Prostate gland (tissue), 2 donors: ENCODE measurements at places on chromosomes 6 and 20.

DNA sequence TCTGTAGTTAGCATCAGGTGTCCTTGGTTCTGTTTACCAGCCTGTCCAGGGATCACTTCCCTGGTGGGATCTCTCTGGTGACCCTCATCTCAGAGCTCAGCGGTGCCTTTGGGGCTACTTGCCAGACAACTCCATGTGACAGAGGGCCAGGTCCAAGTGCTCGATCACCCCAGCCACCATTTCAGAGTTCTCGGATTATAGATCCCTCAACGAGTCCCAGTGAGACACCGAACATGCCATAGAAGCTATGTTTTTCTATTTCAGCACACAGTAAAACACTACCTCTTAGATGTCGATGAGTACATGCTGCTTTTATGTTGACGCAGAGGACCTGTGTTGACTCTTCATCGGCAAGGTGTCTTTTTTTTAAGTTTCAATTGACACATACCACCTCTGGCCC is 170.1 kb upstream of the AKAP12 start:
- no peak for DNase-seq

GRCh38 chr6:34396518-34396917 is 4.0 kb upstream of the NUDT3 start:
- no peak for DNase-seq

GRCh38 chr6:30963641-30964040 is 19.9 kb upstream of the MUC21 start:
- DNase-seq, result no peak

DNA sequence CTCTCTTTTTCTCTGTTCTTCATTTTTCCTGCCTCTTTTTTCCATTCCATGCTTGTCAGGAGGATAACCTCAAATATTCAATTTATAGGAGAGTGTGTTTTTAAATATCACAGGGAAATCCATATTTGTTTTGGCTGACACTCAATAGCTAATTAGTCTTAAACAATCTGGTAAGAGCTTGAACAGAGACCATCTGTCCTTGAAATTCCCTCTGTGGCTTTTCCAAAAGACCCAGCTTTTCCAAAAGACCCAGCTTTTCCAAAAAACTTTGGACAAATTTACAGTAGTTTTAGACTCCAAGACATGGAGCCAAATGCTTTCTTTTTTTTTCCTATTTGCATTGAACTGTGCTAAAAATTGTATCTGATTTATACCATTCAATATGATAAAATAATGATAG is 127.4 kb upstream of the FAM83B start:
- DNase-seq, result no peak

GRCh38 chr6:82783587-82784236 is 281.9 kb downstream of the UBE3D start:
- DNase-seq, result no peak

- DNase-seq, result no peak
These were observed 42.3 kb downstream of the CCDC170 start for GRCh38 chr6:151536188-151536479.

DNA sequence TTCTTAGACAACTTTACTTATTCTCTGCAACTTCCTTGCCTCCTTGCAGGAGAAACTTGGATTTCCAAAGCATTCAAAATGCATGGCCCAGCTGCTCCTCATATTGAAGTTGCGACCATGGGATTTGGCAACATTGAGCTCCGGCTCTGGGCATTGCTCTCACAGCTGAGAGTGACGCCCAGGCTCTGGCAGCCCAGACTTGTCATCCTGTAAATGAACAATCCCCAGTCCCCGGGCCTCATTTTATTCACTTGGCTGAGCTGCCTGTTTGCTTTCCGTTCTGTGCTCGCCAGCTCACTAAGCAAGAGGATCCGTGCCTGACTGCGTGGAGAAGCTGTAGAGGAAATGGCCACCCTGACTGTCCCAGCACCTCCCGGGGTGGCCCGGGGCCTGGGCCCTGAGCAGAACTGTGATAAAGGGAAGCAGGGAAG is 119.5 kb upstream of the CD93 start:
- DNase-seq, result peak; percentile 92

DNA sequence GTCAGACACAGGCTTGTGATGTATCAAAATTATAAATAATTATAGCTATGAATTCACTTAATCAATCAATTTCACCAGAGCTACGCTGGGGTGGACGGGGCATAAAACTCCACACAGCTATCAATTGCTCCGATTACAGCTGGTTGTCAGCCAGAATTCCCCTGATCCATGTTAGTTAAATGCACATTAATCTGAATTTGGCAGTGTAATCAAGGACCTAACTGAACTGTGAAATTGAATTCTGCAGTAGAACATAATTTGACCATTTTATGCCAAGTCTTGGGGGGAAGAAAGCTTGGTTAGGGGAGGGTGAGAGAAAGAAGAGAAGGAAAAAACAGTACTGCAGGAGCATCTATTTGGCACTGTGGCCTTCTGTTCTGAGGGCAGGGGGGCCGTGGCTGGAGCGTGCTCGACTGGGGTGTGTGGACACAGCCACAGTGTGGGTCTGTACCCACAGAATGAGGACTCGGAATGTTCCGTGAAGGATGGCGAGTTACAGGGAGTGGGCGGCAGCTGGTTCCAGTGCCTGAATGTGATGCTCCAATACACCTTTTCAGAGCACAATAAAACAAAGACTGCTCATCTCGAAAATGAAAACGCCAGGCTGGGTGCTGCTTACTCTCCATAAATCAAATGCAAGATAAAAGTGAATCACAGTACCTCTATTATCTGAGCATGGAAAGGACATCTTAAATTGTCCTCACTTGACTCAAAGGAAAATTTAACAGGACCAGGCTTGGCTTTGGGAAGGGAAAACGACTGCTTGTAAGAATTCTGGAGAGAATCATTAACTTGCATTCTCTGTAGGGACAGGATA is 59.2 kb downstream of the LAMP5 start:
- DNase-seq, result no peak

- no peak for DNase-seq
These were observed 26.0 kb downstream of the MDN1 start for GRCh38 chr6:89793586-89793985.

GRCh38 chr6:158854214-158855101 is 35.3 kb upstream of the EZR start:
- DNase-seq, result no peak

- DNase-seq, result peak; percentile 54
These were observed 39.0 kb downstream of the JAG1 start for GRCh38 chr20:10634683-10635411.

- no peak for DNase-seq
These were observed 54.7 kb upstream of the HFE start for GRCh38 chr6:26032340-26033084.

DNA sequence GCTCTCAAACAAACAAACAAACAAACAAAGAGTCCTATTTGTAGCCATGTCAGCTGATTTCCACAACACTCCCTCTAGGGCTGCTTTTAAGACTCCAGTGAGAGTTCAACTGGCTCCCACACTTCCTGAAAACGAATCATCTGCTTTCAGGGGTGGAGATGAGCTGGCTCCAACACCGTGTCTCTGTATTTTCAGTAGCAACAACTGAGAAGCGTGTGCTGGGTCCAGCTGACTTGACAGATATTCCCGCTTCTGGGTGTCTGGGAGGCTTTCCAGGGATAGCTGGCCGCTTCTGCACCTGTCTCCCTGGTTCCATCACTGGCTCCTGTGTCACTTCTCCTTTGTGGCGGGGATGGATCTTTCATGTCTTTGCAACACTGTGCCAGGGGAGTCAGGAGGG is 272.5 kb upstream of the SOX4 start:
- no peak for DNase-seq

GRCh38 chr6:89187504-89187903 is 29.7 kb downstream of the GABRR1 start:
- no peak for DNase-seq

DNA sequence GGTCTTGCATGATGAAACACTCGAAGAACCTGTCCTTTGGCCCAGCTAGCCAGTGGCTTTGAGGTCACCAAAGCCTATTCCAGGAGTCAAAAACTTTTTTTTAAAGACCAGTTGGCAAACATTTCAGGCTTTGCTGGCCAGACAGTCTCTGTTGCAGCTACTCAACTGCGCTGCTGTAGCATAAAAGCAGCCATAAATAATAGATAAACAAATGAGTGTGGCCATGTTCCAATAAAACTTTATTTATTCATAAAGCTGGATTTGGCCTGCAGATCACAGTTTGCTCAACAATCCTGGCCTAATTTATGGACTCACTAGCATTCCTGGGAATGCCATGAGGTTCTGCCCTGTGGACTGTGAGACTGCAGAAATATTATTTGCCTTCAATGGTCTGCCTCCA is 68.8 kb upstream of the LTV1 start:
- DNase-seq, result peak; percentile 16

DNA sequence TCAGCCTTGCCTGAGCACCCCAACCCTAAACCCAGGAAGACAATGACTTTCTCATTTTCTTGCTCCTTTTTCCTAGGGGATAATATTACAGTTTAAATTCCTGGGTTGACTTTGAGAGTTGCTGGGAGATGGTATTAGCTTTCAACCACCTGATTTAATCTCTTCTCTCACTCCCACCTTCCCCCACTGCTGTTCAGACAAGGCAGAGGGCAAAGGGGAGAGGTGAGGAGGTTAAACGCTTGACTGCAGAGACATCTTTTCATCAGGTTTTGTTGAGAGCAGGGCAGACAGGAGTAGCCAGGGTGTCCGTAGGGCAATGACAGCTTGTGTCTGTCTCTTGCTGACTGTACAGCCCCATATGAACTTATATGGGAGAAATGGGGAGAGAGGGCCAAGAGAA is 811.2 kb downstream of the MAFB start:
- no peak for DNase-seq

DNA sequence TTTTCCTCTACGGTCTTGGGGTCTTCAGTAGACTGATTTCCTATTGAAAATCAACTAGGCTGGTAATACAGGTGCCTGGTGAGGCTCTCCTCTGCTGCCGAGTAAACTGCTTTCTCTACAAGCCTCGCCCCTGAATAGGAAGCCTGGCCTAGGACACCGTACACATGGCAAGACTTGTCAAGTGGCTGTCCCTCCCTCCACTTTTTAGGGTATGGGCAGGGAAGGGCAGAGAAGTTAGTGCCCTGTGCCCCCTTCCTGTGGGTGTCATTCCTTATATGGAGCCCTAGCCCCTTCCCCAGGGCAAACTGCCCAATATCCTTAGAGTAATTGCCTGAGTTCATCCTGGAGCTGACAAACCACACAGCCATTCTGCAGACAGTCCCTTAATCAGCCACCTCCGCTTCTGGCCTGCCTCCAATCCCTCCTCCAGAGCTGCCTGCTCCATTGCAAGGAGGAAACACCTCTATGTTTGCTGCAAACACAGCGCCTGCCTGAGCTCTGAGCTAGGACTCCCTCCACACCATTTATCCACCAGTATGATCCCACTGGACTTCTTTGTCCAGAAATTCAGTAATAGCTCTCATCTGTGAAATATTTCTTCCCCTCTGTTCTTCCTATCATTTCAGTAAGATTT is 93.1 kb downstream of the CHD6 start:
- peak; percentile 71 for DNase-seq

GRCh38 chr20:48431653-48432493 is 395.9 kb downstream of the PREX1 start:
- DNase-seq, result no peak

- no peak for DNase-seq
These were observed 212.2 kb downstream of the TBC1D7 start for GRCh38 chr6:13116155-13116554.

GRCh38 chr6:127267646-127268625 is 1.3 kb downstream of the RNF146 start:
- no peak for DNase-seq

GRCh38 chr6:11788043-11788442 is 9.4 kb upstream of the ADTRP start:
- DNase-seq, result no peak

GRCh38 chr6:4093288-4093687 is 14.4 kb upstream of the FAM217A start:
- DNase-seq, result no peak

DNA sequence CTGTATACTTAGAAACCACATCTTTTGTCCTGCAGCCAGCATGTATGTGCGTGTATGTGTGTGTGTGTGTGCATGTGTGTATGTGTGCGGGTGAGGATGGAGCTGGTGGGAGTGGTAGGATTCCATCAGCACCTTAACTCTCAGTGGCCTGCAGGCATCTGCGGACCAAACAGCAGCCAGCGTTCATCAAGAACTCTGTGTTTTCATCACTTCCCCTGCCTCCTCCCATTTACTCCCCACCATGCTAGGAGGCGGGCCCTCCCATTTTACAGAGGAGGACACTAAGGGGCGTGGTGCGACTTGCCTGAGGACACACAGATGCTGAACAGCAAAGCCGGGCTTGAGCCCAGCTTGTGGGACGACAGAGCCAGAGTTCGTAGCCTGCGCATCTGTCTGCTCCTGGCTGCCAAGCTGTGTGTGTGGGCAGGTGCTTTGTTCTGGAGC is 8.9 kb downstream of the VSTM2L start:
- no peak for DNase-seq

DNA sequence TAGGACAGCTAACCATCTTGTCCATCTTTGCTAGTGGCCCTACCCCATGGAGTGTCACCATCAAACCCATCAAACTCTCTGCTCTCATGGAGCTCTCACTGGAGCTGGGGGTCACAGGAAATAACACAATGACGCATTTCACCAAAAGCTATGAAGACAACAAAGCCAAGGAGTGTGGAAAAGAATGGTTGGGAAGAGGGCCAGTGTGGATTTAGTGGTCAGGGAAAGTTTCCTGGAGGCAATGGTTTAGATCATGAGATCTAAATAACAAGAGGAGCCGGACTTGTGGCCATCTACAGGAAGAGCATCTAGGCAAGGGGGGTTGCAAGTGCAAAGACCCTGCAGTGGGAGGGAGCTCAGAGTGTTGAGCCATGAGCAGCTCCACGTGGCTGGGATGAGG is 189.5 kb downstream of the BMP7 start:
- no peak for DNase-seq

DNA sequence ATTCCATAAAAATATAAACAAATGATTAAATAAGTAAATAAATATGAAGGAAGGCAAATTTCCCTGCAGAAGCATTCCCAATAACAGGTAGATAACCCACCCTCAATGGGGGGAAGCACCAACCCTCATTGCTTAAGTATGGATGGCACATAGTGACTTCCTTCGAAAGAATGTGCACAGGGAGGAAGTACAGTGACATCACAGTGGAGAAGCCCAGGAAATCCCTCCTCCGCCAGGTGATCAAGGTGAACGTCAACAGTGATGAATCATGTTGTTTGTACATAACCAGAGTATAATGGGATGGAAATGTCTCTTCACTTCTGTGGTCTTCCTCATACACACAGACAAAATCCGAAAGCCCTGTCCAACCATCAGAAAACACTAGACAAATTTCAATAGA is 267.9 kb downstream of the THBS2 start:
- DNase-seq, result no peak

- DNase-seq, result peak; percentile 71
These were observed 25.4 kb downstream of the DIDO1 start for GRCh38 chr20:62900692-62901584.
